ENCODE measurements at places on chromosomes 7 and 10. TPM values are rescaled to one million over a fixed set of nuclear protein-coding genes. Genes with fewer than 3 reads are reported as not detected.

Gene ASB15
- not detected for total RNA-seq

DNA sequence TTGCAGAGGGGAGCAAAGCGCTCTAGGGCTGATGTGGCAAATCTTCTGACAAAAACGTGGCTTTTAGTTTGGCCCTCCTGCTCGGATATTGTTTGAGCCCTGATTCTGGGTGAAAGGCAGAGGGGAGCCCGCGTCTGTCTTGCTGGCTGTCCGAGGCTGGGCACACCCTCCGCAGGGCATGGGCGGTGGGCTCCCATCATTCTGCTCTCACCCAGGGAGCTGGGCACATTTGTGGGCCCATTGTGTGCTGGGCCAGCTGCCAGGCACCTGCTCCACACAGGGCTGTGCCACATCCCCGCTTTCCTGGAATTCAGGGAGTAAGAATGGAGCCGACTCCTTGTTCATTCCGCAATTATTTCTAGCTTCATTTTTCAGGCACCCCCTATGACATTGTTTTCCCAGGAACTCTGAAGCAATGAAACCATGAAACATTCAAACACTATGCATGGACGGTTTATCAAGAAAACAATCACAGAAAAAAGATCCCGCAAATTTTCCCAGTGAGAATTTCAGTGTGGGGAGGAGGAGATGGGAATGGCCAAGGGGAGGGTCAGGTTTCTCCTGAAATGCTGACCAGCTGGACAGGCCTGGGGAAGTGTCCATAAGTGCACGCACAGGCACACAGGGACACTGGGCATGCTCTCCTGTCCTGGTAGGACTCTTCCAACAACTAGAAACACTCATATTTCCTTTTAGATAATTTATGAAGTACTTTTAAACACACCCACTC, 341.1 kb downstream of the CXCL12 start:
- no peak for DNase-seq

DNA sequence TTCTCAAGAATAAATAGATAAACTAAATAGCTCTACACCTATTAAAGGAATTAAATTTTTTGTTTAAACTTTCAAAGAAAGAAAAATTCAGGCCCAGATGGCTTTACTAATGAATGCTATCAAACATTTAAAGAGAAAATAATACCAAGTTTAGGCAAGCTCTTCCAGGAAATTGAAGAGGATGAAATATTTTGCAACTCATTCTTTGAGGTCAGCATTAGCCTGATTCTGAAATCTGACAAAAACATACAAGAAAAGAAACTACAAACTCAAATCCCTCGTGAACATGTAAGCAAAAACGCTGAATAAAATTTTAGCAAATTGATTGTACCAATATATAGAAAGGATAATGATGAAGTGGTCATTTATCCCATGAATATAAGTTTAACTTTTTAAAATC, 93.4 kb downstream of the RTKN2 start:
- DNase-seq, result no peak

Gene PRSS2
- total RNA-seq, result not detected

DNA sequence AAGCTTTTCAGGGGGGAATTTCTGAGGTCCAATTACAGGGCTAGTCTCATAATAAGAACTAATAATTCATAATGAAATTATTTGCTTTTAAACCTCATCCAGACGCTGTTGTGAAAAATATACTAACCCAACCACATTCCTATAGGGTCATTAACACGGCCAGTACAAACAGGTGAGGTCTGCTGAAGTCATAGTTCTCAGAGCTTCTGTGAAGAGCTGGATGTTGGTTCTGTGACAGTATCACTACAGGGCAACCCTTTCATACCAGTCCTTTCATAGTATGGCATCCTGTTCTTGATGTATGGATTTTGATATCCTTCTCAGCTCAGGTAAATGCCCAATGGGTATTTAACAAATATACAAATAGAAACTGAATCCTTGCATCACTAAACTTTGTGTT, 62.3 kb upstream of the FAM133B start:
- peak; percentile 47 for DNase-seq

GRCh38 chr7:156180451-156181229, 368.4 kb upstream of the SHH start:
- DNase-seq, result no peak

Gene SPACDR
- 0.38 TPM for total RNA-seq

Gene CPED1
- 0.26 TPM for total RNA-seq

GRCh38 chr7:44969701-44970522, 8.9 kb downstream of the MYO1G start:
- no peak for DNase-seq

Gene SLC26A4
- 1.3 TPM for total RNA-seq

DNA sequence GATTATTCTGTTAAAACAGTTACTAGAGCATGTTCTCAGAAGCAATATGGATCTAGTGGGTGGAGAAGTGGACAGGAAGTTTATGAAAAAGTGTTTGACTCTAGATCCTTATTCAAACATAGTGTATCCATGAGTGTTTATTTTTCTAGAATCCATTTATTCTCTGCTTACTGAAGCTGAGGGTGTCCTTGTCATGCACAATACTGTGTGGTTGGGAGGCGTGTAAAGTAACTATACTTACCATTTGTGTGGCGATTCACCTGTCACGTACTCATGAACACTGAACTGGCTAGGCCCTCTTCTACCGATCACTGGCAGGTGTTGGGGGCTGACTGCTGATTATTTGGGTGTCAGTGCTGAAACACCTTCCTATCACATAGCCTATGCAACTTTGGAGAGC, 74.0 kb downstream of the POU6F2 start:
- no peak for DNase-seq
